ENCODE measurements at places on chromosomes 12 and 14. TPM values are rescaled to one million over a fixed set of nuclear protein-coding genes. Genes with fewer than 3 reads are reported as not detected.

TAS2R31 gene
- total RNA-seq: 0.15 TPM

REM2 gene
- 0.27 TPM for total RNA-seq

CLEC2B gene
- 64.1 TPM for total RNA-seq

RASSF9 gene
- total RNA-seq: 1.1 TPM

TSPAN11 gene
- 3.6 TPM for total RNA-seq

AMN gene
- total RNA-seq: not detected

NID2 gene
- 54.0 TPM for total RNA-seq

Data from mammary microvascular endothelial cell (primary cell).